ENCODE measurements at places on chromosomes 3 and 15. TPM values are rescaled to one million over a fixed set of nuclear protein-coding genes. Genes with fewer than 3 reads are reported as not detected.

Gene MESP2
- total RNA-seq: 0.99 TPM

Gene ZNF660
- total RNA-seq: 3.3 TPM

Gene CCNB2
- total RNA-seq: 19.3 TPM

Gene MYNN
- total RNA-seq: 32.7 TPM

Gene GABRR3
- not detected for total RNA-seq

Gene RLBP1
- total RNA-seq: not detected

Gene TMEM212
- not detected for total RNA-seq

Gene SUCLG2
- total RNA-seq: 87.4 TPM

Gene SKOR1
- 0.17 TPM for total RNA-seq

Gene TCAIM
- 29.3 TPM for total RNA-seq

Gene CFAP44
- total RNA-seq: 1.5 TPM
